ENCODE measurements at places on chromosomes 3 and 15.

DNA sequence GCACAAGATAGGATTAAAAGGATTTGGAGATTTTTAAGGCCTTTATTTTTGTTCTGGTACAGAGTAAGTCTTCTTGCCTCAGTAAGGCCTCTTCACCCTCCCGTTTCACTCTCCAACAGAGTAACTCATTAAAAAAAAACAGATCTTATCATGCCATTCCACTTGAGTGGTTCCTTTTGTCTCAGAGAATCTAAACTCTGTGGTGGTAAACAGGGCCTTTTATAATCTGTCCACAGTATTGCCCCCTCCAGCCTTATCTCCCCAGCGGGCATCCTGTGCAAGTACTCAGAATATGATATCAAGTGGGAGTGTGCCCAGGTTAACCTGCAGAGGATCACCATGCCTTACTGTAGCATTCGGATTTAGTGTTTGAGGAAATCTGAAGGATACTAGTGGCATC is 20.3 kb upstream of the ATOSA start:
- no peak for DNase-seq

GRCh38 chr3:125381314-125381713 is 6.2 kb upstream of the ZNF148 start:
- DNase-seq, result no peak

DNA sequence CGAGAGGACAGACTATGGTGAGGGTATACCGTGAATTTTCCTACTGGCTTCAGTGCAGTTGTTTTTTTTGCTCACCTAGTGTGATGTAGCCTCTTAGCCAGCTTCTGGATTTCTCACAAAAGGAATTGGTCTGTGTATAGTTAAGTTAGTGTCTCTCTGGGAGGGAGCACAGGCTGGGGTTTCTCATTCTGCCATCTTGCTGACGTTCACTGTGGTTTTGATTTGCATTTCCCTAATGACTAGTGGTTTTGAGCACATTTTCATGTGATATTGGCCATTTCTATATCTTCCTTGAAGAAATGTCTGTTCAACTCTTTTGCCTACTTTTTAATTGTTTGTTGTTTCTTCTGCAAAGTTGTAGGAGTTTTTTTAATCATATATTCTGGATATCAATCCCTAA is 2.2 kb upstream of the CD86 start:
- DNase-seq, result no peak

DNA sequence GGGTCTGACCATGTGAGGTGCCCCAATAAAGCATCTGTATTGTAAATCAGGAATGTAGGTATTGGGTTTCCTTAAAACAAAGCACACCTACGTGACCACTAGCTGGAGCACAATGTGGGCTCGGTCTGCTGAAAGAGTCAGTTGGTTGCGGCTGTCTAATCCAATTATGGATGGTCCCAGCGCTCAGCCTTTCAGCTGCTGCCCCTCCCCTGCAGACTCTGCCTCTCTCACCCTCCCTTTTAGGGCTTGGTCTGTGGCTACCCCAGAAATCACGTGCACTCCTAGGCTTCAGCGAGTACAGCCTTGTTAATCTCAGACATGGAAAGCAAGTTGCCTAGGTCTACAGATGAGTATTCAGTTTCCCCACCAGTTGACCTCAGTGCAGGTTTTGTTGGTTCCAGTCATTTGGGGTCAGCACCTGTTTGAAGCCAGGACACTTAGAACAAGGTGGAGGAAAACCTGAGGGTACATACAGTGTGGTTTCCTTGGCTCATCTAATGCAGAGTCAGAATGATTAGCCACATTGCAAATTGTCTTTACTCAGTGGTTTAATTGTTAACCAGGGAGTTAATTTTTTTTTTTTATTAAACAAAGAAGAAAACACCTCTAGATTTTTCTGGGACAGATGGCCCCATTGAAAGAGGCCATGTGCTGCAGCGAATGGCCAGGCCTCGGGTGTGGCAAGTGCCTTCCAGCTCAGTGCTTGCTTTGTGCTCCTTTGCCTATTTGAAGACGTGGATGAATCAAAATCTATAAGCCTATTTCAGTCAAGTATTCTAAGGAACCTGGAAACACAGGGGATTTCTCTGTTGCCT is 137.7 kb downstream of the IGF1R start:
- DNase-seq, result peak; percentile 84

DNA sequence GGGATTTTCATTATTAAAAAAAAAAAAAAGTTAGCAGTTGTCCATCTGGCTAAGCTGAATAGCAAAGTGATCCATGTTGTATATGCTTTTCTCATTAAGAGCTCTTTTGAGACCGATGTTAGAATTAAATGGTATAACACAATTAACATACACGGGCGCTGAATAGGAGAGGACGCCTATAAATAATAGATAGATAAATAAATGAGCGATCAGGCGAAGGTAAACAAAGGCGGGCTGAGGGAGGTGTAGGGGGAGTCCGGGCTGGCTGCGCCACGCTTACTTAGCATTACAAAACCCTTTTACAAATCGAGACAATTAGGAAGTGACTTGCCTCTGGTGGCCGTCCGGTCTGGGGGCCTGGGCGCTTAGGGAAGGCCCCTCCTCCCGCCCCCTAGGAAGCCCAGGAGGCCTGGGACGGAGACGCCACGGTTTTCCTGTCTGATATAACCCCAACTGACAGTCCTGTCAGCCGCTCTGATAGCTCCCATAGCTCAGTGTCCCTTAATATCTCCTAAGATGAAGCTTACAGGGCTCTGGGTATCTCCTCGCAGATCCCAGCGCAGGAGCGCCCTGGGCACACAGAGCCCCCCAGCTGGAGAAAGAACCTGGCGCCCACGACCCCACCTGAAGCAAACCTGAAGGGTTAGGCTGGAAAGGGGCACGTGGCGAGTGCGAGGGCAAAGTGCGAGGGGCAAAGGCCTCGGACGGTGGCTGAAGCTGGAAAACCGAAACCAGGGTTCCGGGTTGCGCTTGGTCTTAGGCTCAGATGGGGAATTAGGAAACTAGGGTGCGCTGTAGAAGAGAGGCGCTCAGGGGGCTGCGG is 3.6 kb downstream of the SOX14 start:
- DNase-seq, result no peak

GRCh38 chr15:60448668-60449360 is 30.1 kb downstream of the ICE2 start:
- no peak for DNase-seq

GRCh38 chr15:50219820-50220219 is 37.8 kb downstream of the SLC27A2 start:
- DNase-seq, result no peak

GRCh38 chr15:44075535-44075934 is 119.5 kb downstream of the FRMD5 start:
- no peak for DNase-seq

GRCh38 chr3:139281096-139281495 is 62.7 kb upstream of the MRPS22 start:
- no peak for DNase-seq

- DNase-seq, result no peak
These were observed 16.2 kb downstream of the NEDD4 start for GRCh38 chr15:55977231-55977630.

DNA sequence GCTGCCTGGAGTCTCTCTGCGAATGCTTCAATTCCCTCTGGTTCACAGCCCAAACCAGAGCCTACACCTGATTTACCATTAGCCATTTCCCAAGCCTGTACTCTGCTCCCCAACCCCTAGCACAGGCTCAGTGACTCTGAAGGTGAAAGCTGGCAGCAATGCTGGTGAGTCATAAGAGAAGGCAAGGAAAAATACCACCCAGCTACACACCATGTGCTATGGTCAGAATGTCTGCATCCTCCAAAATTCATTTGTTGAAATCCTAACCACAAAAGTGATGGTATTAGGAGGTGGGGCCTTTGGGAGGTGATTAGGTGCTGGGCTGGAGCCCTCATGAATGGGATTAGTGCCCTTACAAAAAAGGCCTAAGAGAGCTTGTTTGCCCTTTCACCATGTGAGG is 117.1 kb upstream of the TJP1 start:
- DNase-seq, result no peak

GRCh38 chr15:94119923-94120775 is 111.2 kb upstream of the MCTP2 start:
- DNase-seq, result peak; percentile 68

DNA sequence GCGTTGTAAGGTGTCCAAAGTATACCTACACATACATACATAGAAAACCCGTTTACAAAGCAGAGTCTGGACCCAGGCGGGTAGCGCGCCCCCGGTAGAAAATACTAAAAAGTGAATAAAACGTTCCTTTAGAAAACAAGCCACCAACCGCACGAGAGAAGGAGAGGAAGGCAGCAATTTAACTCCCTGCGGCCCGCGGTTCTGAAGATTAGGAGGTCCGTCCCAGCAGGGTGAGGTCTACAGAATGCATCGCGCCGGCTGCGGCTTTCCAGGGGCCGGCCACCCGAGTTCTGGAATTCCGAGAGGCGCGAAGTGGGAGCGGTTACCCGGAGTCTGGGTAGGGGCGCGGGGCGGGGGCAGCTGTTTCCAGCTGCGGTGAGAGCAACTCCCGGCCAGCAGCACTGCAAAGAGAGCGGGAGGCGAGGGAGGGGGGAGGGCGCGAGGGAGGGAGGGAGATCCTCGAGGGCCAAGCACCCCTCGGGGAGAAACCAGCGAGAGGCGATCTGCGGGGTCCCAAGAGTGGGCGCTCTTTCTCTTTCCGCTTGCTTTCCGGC is 318.6 kb downstream of the FGF12 start:
- DNase-seq, result no peak

- no peak for DNase-seq
These were observed 280.6 kb downstream of the LPP start for GRCh38 chr3:188434594-188434993.

DNA sequence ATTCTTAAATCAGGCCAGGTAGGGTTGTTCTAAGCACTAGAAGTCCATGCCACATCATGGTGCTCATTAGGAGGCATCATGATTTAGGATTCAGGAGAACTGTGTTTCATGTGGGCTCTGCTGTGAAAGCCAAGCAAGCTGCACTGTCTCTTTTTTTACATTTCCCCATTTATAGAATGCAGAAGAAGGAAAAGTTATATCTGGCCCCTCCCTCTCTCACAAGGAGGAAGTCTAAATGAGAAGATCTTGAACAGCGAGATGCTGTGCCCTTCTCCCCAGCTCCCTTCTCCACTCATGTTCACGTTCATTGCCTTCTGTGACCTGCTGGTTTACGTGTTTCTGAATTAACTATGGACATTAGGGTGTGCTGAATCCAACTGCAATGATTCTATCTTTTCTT is 178.5 kb upstream of the RASGRP1 start:
- no peak for DNase-seq

DNA sequence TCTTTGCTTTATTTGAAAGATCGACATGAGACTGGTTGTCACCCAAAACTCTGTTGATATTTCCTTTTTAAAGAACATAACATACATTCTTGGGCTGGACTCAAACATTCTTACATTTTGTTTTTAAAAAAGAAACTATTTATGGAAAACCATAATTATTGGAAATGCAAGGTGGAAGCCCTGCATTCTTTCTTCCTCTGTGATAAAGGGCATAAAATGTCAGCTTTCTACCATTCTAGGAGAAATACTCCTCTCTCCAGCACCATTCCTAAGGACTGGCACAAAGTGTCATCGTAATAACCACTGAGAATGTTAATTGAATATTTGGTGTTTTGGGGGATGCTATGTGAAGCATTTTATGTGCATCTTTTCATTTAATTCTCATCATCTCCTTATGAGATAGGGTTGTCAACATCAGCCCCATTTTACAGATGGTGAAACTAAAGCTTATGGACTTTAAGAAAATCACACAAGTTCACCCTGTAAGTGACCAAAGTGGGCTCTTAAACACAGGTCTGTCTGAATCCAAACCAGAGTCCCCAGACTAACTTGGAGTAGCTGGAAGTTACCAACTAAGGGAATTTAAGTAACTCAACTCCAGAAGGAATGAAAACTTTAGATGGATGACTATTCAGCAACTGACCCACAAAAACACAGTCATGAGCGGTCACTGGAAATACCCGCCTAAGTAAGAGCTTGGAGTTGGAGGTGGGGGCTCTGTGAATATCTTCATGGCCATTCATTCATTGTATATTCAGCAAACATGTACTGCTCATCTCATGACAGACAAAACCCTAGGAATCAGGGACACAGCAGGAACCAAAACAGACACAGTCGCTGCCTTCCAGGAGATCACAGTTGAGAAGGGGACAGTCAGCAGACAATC is 45.9 kb upstream of the LMCD1 start:
- no peak for DNase-seq

- DNase-seq, result no peak
These were observed 81.9 kb downstream of the PDE8A start for GRCh38 chr15:85063522-85064079.
